ENCODE measurements at places on chromosomes 5 and 9.

DNA sequence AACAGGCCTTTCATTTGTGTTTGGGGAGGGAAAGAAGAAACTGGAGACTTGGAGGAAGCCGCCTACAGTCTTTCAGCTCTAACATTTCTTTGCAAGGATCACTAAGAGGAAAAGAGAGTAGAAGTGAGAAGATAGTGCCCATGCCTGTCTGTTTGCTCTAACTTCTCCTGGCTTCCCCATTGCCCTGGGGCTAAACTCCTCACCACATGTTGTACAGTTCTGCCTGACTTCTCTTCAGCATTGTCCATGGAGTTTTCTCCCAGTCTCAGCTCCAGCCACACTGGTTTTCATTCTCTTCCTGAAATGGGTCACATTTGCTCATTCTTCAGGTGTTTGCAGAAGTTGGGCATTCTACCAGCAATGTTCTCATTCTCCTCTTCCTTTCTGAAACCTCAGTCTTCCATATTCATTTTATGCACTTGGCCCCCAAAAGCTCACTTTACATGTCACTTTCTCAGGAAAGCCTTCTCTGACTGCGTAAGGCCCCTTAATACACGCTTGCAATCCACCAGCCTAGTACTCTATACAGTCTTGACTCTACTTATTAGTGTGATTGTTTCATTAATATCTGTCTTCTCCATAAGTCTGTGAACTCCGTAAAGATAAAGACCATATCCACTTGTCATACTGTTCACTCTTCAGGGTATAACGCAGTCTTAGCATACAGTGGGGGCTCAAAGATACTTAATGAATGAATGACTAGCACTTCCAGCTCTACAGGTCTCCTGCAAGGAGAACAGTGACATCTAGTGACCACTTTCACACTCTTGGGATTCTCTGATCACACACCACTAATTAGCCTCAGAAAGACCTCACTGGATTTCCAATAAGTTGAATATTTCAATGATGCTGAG lies 40.2 kb upstream of the TRIM32 start:
- peak; percentile 65 for DNase-seq

- DNase-seq, result no peak
These were observed 72.5 kb downstream of the BASP1 start for GRCh38 chr5:17289681-17290539.

DNA sequence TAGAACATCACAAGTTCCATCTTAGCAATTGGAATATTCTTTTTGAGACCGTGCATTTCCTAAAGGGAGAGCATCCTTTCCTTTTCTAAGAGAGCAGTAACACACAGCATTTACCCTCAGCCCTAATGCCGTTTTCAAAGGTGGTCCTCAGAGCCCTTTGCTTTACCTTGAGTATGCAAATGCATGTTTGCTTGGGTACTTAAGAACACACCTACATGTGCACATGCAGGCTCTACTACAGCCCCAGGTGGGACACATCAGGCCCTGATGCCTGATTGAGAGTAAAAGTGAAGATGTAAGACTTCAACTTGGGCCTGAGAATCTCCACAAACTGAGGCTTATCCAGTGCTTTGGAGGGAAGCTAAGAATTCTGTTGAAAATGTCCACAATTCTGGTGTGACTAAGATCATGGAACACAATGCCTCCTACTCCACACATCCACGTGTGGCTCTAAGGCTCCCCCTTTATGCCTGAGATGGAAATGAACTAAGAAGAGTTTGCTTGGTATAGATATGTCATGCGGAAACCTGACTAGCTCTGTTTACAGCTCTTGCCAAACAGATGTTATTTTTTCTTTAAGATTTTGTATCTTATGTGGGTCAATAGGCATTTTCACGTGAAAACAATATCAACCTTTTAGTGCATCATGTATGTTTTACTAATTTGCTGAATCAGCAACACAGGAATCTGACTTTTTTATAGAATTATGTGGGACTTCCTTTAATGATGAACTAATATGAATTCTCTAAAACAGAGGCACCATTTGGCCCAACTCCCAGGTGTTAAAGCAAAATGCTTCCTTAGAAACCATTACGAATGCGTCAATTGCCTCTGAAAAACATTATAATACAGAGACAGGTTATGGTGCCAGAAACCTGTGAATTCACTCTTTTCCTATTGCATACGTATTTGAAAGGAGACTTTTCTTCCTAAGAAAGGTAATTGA lies 48.9 kb upstream of the SLC2A8 start:
- DNase-seq, result peak; percentile 58

DNA sequence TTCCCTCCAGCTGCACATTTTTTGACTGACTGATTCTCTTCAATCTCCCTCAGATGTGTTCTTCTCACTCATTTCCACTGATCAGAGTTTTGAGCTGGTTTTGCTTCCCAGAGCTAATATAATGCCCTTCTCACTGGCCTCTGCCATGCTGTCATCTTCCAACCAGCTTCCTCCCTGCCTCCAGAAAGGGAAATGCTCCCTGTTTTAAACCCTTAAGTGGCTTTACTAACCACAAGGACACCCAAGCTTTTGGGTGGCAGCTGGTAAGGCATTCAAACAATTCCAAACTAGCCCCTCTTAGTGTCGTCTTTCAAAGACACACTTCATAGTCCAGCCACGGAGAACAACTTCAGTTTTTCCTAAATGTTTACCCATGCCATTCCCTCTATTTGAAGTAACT lies 172.5 kb downstream of the CRB2 start:
- DNase-seq, result no peak

DNA sequence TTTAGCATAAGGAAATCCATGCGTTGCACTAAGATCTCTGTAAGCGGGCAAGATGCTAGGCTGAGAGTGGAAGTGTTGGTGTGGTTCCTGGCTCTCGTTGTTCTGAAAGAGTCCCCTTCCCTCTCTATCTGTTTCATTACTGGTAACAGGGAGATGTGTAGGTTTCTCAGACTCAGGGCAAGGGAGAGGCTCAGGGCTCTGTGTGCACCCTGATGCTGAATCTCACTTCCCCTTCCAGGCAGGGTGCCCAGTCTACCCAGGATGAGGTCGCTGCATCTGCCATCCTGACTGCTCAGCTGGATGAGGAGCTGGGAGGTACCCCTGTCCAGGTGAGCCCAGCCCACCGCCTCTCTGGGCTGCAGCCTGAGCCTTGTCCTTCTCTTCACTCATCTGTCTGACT lies 45.7 kb downstream of the STOM start:
- DNase-seq, result no peak

GRCh38 chr5:88377705-88378656 lies 109.3 kb upstream of the TMEM161B start:
- DNase-seq, result peak; percentile 42

GRCh38 chr9:121672986-121673385 lies 21.6 kb downstream of the DAB2IP start:
- DNase-seq, result no peak

All from Kasumi-1 (cell line).